ENCODE measurements at places on chromosomes 5 and 9.

GRCh38 chr5:20020247-20020646, 32.2 kb upstream of the CDH18 start:
- no peak for DNase-seq

- no peak for DNase-seq
Measured at GRCh38 chr5:122377026-122377425, 65.0 kb downstream of the SNCAIP start.

DNA sequence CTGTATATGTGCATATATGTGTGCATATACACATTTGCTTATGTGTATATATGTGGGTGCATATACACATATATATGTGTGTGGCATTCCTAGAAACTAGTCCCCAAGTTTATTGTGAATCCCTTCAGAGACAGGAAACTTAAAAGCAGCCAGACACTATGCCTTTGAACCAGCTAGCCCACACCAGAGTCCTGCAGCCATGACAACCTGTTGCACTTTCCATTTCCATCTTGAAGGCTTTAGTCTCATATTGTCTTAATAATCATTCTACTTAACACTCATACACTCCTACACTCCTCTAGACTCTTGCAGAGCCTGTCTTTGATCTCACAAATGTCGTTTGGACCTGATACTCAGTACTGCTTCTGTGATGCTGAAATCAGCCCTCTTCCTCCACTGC, 34.8 kb upstream of the CDH6 start:
- no peak for DNase-seq

- no peak for DNase-seq
Measured at GRCh38 chr5:94469894-94470329, 148.5 kb downstream of the KIAA0825 start.

DNA sequence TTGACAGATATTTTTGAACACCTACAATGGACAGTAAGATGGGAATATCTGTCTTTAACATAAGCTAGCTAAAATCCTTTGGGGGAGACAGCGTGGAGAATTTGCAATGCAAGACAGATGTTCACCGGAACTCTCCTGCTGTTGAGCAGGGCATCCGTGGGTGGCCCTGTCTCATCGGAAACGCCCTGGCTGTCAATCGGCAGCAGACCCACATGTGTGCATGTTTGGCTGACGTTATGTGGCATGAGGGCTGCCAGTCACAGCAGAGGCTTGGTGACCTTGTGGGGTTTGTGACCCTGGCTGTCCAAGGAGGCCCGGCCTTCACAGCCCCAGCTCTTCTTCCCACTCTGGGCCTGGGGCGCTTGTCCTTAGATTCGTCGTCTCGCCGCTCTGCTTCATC, 129.7 kb upstream of the OTULINL start:
- no peak for DNase-seq

- no peak for DNase-seq
Measured at GRCh38 chr5:65818592-65818991, 96.6 kb downstream of the NLN start.

Measured in omental fat pad (tissue), 4 donors.